NCI-H2081 (cell line): ENCODE measurements at places on chromosomes 12 and 14.

DNA sequence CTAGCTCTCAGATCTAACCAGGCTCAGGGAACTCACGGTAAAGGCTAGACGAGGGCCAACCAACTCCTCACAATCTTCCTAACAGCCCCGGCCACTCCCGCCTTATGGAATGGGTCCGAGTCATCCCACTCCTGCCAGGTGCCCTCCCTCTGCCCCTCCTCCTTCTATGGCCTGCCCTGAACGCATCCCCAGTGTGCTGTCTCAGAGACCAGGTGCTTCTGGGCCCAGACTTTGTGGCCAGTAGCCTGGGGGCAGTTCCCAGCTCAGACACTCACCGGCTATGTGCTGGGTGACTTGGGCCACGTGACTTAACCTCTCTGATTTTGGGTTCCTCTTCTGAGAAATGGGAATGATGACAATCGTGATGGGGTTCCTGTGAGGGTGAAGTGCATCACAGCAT, 22.5 kb downstream of the PAPLN start:
- no peak for DNase-seq

- DNase-seq: no peak
Observed at GRCh38 chr12:62767496-62767895, 167.5 kb downstream of the PPM1H start.

DNA sequence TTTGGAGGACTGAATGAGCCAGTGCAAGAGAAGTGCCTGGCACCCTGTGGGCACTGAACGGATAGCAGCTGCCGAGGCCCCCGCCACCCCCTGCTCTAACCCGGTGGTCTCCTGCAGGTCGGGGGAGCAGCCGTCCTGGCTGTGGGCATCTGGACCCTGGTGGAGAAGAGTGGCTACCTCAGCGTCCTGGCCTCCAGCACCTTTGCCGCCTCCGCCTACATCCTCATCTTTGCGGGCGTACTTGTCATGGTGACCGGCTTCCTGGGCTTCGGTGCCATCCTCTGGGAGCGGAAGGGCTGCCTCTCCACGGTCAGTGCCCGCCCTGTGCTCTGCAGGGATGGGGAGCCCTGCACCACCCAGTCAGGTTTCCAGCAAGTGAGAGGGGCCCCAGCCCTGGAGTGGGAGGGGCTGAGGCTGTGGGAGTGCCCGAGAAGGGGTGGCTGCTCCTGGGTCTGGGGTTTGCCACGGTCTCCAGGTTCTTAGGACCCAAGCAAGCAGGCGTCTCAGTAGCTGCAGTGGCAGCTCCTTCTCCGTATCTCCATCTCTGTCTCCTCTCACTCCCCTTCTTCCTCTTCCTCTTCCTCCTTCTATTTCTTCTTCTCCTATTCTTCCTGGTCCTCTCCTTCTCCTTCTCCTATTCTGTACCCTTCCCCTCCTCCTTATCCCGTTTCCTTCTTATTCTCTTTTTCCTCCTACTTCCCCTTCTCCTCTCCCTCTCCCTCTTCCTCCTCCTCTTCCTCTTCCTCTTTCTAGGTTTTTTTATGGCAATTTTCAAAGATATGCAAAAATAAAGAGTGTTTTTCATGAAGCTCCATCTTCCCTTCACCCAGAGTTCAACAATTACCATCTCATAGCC, 37.4 kb downstream of the TSPAN11 start:
- DNase-seq: no peak

DNA sequence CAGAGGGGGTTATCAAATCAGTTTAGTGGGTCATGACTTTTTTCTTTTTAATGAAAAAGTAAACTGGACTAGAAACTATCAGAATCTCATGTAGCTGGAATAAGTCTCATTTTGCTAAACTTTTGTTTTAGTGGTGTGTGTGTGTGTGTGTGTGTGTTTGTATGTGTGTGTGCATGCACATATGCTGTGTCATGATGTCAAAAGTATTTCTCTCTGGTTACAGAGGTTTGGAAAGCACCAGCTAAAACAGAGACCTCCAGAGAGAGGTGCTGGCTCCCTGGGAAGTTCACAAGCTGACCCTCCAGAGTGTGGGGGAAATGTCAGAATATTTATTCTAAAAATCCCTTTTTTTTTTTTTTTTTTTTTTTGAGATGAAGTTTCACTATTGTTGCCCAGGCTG, 114.7 kb downstream of the LGMN start:
- no peak for DNase-seq

DNA sequence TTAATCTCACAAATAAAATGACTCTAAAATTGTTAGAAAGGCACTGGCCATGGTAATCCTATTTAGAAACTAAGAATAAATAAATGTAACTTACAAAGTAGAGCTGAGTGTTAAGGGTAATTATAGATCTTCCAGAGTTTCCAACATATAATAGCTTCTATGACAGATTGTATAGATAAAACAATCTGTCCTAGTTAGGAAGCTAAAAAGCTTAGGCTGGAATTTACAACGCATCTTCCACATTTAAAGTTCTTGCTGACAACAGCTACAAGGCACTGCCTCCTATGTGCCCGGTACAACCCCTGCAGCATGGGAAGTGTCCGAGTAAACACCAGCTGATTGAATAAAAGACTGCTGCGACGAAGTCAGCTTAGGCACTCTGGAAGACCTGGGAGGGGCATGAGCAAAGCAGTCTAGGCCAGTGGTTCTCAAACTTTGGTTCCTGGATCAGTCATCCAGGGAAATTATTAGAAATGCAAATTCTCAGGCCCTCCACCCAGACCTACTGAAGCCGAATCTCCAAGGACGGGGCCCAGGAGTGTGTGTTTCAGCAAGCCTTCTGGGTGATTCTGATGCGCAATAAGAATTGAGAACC, 635.6 kb upstream of the TBX3 start:
- DNase-seq: no peak

- no peak for DNase-seq
Observed at GRCh38 chr14:74919421-74920165, 3.5 kb downstream of the RPS6KL1 start.

GRCh38 chr14:56379956-56380355, 199.6 kb upstream of the TMEM260 start:
- DNase-seq: no peak

GRCh38 chr12:121799842-121800693, 3.7 kb upstream of the SETD1B start:
- peak; percentile 76 for DNase-seq

- DNase-seq: peak; percentile 75
Observed at GRCh38 chr12:49342066-49342913, 4.4 kb upstream of the DNAJC22 start.

GRCh38 chr12:123498126-123498825, 35.2 kb downstream of the RILPL1 start:
- DNase-seq: no peak

DNA sequence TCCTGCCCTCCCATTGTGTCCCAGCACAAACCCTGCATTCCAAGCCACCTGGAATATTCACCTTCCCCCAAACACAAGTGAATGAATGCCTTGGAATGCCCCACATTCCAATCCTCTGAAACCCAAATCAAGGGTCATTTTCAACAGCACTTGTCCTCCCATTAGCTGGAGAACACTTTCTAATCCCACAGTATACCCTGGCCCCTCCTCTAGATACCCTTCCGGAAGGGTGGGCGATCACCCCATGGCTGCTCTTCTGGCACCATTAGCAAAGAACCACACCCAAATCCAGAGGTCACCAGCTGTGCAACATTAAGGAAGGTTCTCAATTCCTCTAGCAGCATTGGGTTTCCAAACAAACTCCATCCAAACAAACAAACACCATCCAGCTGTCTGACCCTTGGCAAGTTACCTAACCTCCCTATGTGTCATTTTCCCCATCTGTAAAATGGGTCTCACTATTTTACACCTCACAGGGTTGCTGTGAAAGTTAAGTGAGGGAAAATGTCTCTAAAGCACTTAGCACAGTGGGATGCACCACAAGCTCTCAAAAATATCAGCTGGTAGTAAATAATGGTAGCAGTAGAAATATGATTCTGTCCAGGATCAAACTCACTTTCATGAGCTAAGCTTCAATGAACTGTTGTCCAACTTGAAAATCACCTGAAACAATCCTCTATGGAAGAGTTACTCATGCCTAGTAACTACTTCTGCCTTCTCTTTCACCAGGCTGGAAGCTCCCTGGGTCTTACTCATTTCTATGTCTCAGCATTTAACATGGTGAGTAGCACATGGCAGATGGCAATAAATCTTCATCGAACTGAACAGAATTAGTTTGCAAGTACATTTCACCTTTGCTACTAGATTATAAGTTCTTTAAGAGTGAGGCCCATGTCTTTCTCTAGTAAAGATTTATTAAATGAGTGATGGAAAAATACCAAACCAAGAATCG, 5.3 kb downstream of the NUAK1 start:
- no peak for DNase-seq

DNA sequence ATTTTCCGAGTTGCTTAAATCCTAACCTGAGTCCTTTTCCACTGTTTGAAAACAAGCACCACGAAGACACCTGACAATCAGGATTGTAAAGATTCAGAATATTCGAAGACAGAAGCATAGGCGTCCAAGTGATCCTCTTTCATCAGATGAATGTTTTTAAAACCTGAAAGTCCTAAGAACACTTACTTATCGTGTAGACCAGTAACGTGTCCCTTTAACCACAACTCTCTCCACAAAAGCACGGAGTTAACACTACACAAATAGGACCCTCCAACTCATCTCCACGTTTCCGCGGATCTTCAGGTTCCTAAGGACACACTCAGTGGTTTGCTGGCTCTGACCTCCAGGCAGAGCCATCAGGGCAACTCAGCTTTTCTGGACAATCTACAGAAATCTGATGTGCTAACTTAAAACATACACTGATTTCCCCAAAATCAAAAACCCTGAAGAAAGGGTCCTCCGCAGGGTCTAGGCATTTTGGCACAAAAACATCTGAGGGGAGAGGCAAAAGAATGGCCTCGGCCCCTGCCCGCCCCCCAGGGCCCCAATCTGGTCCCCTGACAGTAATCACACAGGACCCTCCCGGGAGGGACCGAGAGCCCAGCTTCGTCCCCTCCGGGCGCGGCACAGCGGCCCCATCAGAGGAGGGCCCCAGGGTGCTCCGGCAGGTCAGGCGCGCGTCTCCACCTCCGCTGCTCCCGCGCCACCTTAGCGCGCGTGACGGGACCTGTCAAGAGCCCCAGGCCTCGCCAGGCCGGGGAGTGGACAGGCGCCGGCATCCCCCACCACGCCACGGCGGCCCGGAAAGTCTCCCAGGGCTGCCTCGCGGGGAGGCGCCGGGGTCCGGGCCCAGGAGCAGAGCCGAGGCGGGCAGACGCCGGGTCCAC, 925 bp downstream of the DICER1 start:
- no peak for DNase-seq

GRCh38 chr12:64635356-64635998, 25.2 kb downstream of the RASSF3 start:
- DNase-seq: no peak

DNA sequence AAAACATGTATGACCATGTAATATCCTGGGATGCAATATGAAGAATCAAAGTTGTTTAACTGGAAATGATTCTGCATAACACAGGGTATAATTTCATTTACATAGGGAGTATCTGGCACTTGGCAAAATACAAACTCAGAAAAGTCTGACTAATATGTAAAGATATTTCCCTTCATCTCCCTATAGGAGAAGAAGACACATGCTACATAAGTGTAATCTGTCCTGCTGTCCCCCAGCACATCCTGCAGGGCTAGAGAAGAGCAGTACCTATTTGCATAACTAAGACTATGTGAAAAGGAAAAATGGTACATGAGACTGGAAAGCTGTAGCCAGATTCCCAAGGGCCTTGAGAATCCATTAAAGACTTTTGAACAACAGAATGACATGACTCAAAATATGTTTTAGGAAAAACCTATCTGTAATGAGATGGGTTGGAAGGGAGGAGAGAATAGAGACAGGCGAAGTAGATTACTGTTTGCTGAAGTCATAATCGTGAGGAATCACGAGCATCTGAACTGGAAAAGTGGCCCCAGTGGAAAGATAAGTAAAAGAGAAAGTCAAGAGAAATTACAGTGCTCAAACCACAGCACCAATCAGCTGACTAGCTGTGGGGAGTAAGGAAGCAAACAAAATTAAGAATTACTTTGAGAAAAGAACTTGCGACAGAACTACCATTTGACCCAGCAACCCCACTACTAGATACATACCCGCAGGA, 155.1 kb upstream of the HMGA2 start:
- DNase-seq: no peak
